ENCODE measurements at places on chromosomes 3 and 15.

DNA sequence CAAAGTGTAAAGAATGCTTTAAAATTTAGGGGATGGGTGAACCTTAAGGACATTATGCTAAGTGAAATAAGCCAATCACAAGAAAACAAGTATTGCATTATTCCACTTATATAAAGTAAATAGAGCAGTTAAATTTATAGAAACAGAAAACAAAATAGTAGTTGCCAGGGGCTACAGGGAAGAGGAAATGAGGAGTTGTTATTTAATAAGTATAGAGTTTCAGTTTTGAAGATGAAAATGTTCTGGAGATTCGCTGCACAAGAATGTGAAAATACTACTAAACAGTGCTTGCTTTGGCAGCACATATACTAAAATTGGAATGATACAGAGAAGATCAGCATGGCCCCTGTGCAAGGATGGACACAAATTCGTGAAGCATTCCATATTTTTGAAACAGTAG, 32.0 kb downstream of the DNAH12 start:
- peak; percentile 3 for DNase-seq

- no peak for DNase-seq
Measured at GRCh38 chr3:182621435-182622240, 171.7 kb upstream of the ATP11B start.

DNA sequence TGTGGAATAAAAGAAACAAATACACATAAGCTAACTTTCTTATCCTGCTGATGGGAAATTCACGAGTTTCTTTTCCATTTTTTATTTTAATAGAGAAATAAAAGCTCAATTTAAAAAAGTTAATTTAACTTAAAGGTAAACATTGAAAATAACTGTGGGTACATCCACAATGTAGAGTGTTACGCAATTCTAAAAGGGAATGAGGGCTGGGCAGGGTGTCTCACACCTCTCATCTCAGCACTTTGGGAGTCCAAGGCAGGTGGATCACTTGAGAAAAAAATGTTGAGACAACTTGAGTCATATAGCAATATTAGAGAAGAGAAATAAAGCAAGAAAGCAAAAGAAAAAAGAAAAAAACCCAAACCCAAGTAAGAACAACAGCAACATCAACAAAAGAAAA, 207.0 kb downstream of the DIPK2A start:
- no peak for DNase-seq

DNA sequence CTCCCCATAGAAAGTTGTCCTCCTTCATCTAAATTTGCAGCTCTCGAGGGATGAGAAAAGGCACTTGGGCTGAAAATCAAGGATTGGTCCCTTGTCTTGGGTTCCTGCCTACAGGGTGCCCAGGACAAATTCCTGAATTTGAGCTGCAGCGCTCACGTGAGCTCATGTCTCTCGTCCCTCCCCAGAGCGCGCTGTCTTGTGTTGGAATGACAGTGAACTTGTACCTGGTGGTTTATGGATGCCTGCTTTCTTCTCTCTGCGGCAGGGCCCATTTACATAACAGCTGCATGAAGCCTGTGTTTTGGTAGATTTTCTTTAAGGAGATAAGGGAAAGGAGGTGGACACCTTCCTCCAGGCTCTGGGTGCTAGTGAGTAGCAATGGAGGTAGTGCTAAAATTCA, 4.3 kb downstream of the RYR3 start:
- no peak for DNase-seq

DNA sequence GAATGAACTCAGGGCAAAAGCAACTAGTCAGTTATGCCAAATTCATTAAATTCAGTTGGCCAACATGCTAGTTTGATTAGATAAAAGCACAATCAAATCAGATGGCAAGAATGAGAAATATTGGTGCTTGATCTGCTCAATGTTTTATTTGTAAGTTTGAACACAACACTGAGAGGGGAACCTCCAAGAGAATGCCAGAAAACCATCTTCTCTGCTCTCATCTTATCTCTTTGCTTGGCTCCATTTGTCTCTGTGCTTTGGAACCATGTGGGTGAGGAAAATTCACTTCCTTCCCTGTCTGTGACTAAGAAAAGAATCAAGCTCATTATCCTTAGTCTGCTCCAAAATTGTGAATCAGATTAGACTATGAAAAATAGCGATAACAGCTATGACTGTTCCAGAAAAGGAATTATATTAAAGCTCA, 43.6 kb upstream of the DCBLD2 start:
- peak; percentile 49 for DNase-seq

DNA sequence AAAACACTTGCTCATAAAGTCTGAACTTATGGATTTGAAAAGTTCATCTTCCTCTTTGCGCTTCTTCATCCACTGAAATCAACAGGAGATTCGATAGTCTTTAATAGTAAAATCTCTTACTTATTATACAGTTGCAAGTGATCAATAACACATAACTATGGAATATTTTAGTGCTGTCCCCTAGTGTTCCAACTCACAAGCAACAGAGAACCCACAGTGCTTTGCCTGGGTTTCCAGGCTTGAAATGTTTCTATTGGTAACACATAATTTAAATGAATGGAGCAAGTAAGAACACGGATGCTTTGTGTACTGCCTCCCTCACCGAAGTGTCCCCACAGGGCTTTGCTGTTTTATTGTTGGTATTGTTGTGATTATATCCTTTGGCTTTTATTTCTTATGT, 93.5 kb downstream of the WDR72 start:
- no peak for DNase-seq

DNA sequence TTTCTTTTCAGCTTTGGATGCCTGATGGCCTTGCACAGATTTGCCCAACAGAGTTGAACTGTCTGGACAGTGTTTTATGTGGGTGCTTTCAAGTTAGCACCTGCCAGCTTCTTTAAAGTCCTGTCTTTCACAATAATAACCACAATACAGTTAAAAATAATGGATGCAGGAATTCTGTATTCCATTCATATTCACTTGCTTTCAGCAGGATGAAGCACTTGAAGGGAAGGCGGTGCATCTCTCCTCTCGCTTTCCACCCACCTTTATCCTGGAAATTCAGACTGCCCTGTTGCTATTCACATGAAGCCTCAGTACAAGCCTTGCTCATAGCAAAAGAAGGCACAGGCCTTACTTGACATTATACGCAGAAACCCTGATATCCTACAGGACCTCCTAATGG, 26.5 kb upstream of the GYG1 start:
- DNase-seq: no peak

GRCh38 chr3:8446845-8447244, 54.8 kb upstream of the LMCD1 start:
- no peak for DNase-seq

- DNase-seq: no peak
Measured at GRCh38 chr15:60551781-60552161, 72.8 kb upstream of the ICE2 start.

GRCh38 chr3:53103397-53104296, 26.6 kb downstream of the RFT1 start:
- DNase-seq: peak; percentile 46

GRCh38 chr15:70525551-70525950, 237.8 kb downstream of the UACA start:
- no peak for DNase-seq

Measured in EH (cell line).